ENCODE measurements at places on chromosomes 12 and 14. TPM values are rescaled to one million over a fixed set of nuclear protein-coding genes. Genes with fewer than 3 reads are reported as not detected.
A peak's percentile ranks its signal among the peaks of the same experiment; 100 is the strongest.

Gene TROAP
- total RNA-seq, result 32.8 TPM

- peak; percentile 91 for DNase-seq
Observed at GRCh38 chr12:94779485-94779884, 129.1 kb upstream of the TMCC3 start.

DNA sequence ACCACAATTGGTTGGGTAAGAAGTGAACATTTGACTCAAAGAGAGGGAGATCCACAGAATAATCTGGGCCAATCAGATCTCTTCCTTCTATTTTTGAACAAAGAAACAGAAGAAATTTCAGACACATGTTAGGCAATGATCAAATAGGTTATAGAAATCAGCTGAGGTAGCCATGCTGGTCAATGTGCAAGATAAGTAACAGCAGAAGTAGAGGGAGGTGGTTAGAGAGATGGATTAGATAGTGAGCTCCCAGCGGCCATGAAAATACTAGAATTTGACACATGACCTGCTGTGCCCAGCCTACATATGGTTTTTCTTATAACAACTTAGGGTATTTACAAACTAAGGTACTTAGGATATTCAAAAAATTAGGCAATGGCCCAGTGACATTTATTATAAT, 230.9 kb upstream of the ARID2 start:
- no peak for DNase-seq

DNA sequence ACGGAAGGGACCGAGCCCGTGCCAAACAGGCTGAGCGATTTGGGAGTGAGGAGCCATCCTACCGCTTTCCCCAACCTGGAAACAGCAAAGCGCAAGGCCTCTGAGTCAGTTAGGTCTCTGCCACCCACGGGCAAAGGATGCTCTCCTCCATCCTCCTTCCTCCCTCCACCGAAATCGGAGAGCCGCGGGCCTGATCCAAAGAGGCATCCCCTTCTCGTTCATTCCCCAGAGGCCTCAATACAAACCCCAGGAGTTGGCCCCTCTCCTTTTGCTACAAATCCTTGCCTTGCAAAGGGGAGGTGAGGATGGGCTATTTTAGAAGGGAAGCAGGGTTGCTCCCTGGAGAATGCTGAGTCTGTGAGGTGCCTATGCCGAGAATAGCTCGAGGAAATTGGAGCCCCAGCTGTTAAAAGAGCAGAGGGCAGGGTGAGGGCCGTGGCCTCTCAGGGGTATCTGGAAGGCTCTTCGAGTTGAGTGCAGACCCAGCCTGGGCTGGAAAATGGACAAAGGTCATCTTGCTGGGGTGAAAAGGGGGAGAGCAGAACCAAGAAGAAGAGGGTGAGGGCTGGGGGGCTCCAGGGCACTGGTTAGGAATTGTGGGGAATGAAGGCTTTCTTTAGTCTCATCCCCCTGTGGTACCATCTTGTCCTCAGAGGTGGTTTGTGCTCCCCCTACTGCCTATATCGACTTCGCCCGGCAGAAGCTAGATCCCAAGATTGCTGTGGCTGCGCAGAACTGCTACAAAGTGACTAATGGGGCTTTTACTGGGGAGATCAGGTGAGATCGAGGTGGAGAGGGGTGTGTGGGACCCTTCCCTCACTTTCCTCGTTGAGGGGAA, 1.1 kb downstream of the TPI1 start:
- DNase-seq, result peak; percentile 28

DNA sequence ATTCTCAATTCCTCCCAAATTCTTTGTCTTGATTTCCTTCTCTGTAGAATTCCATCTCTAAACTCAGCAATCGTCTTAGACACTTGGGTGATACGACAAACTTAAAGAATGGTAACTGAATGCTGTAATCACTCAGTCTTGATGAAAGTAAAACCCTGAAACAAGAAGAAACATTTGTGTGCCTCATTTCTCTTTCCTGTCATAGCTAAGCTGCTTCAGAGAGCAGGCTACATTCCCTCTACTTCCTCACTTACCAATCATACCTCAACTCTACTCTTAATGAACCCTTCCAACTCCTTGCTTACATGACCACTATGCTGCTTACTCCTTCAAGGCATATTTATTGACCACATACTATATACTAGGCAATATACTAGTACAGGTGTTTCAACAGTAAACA, 8.3 kb downstream of the MAP4K5 start:
- DNase-seq, result no peak

- DNase-seq, result no peak
Observed at GRCh38 chr12:639988-640387, 23.3 kb downstream of the NINJ2 start.
